ENCODE measurements at places on chromosomes 7 and 10.
A peak's percentile ranks its signal among the peaks of the same experiment; 100 is the strongest.

DNA sequence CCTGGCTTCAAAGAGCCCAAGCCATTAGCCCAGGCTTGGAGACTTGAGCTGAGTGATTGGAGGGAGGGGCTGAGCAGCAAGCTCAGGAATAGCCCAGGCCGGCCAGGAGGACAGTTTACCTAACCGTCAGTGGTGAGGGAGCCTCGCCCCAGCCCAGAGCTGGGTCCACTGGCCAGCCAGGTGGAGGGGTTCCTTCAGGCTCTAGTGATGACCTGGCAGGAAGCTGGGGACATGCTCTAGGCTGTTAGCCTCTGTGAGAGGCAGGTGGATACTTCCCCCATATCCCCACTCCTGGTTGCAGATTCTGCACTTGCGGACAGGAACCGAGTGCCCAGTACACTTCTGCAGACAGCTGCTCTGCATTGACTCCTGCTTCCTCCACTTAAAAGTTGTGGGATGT, 61.2 kb upstream of the ANTXRL start:
- no peak for DNase-seq

DNA sequence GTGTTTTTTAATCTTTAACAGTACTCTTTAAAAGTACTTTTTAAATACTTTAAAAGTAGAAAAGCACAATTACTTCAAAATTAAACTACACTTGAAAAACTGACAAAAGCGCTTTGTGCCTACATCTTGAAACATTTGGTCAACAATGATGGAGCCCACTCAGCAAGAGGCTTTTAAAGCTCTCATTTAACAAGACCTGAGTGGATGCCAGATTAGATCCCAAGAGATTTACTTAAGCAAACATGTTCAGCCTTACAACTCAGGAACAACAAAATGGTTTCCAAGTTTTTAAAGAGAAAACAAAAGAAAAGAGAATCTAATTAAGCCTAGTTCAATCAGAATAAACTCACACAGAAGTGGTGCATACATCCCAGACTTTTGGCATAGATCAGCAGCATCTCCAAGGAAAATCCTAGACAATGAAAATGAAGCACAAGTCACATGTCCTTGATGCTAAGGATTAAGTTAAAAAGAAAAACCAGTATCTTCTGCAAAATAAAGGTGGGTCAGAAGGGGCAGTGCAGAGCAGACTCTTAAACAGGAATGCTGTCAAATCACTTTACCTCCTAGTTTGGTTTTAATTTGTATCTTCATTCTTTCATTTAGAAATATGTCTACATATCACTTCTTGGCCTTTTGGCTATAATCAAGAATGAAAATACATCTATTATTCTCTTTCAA, 26.2 kb downstream of the HIBADH start:
- DNase-seq = no peak

DNA sequence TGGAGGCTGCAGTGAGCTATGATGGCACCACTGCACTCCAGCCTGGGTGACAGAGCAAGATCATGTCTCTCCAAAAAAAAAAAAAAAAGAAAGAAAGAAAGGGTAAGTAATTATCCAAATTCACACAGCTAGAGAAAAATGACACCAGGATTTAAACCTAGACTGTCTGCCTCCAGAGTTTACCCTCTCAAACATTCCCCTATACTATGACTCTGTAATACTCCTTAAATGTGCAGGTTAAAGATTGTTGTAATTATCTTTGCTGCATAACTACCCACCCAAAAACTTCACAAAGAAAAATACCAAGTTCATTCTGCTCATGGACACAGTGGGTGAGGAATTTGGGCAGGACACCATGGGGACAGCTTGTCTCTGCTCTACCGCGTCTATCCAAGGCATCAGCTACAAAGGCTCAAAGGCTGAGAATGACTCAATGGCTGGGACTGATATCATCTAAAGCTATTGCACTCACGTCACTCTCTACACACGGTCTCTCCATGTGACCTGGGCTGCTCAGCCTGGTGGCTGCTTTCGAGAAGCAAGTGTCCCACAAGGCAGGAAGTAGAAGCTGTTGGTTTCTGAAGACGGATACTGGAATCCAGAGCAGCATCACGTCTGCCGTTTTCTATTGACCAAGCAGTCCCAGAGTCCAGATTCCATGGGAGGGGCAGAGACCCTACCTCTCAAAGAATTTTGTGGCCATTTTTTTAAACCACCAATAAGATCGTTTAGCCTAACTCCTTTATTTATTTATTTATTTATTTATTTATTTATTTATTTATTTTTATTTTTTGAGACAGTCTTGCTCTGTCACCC, 185.7 kb upstream of the AUTS2 start:
- no peak for DNase-seq

DNA sequence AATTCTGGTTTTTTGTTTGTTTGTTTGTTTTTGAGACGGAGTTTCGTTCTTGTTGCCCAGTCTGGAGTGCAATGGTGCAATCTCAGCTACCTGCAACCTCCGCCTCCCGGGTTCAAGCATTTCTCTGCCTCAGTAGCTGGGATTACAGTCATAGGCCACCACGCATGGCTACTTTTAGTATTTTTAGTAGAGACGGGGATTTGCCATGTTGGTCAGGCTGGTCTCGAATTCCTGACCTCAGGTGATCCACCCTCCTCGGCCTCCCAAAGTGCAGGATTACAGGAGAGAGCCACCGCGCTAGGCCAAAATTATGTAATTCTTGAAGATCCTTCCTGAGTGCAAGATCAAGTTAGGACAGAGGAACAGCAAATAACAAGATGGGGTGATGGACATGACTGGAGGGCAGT, 719 bp downstream of the ZNF33B start:
- DNase-seq = no peak

- DNase-seq = no peak
Observed at GRCh38 chr10:104904753-104905323, 263.7 kb downstream of the SORCS3 start.

DNA sequence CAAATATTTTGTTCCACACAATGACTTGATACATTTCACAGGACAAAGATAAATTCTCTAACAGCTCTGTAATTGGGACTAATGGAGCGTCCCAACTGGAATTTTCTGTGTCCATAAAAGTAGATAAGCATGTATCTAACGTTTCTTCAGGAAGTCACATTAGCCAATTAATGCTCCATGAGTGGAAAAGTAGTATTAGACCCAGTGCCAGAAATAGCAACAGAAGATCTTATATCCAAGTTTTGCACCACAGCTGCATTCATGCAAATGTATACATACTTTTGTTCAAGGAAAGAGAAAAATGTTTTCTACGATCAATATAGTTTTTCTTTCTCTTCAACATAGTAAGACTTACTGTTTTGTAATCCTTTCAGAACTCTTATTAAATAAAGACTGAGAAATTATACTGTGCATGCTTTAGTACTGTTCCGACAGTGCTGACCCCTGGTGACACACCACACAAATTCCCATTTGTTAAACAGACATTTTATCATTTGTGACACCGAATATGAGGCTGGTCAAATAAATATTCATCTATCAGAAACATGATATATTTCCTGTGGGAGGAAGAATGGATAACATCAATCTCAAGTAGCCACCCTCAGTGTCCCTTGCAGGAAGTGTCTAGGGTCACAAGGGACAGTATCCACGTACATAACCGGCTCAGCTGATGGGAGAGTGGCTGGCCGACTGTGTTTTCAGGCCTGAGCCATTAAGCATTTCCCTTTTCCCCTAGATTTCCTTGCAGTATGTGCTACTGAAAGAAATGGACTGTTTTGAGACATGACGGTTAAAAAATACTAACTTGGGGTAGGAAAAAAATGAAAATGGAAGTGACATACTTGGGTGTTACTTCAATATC, 102.1 kb upstream of the RSU1 start:
- DNase-seq = no peak

DNA sequence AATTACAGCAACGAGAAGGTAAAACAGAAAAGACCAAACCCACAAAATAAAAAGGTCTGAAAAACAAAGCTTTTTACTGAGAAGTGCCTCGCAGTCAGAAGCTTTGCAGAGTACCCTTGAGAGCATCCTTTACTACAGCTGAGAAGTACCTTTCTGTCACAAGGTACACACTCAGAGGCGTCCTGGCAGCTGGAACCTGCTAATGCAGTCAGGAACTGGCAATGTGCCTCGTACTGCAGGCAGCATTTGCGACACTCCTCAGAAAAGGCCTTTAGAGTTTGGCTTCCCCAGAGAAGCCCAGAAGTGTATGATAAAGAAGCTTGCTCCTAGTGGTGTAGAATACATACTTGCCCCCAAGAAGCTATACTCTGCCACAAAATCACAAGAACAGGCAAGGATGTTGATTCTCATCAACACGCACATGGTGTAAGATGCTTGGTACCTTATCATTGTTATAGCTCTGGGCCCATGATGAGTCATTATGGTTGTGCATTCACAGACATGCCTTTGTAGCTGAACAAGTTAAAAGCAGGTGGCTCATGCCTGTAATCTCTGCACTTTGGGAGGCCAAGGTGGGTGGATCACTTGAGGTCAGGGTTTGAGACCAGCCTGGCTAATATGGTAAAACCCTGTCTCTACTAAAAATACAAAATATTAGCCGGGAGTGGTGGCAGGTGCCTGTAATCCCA, 2.0 kb upstream of the GTPBP4 start:
- DNase-seq = peak; percentile 77

DNA sequence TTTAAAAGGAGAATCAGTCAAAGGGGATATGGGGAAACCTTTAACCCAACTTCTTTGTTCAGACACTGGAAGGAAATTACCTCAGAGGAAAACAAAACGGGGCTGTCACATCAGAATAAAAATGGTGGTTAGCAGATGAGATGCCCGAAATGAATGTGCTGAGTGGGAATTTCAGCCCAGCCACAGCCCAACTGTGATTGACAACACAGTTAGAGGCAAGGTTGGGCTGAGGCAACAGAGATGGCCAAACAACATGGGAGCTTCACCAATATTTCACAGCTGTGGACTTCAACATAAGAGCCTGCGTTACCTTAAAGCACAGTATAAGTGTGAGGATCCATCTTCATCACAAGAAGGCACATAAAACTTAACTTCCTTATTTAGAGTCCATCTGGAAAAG, 133.5 kb upstream of the PTPRZ1 start:
- no peak for DNase-seq

DNA sequence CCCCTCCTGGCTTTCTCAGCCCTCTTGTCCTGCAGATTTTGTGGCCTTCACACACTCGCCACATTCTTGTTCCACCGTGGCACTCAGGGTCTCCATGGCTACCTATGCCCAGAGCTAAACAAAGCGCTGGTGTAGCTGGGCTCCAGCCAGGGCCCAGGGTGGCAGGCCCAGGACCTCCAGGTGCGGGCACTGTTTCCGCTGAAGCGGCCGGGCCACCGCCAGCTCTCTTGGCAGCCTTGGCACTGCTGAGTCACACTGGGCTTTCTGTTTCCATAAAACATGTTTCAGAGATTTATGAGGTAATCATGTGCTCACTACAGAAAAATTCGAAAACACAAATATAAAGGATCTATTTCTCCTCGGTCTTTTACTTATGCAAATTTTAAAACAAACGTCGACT, 51.3 kb downstream of the AOC1 start:
- peak; percentile 46 for DNase-seq

DNA sequence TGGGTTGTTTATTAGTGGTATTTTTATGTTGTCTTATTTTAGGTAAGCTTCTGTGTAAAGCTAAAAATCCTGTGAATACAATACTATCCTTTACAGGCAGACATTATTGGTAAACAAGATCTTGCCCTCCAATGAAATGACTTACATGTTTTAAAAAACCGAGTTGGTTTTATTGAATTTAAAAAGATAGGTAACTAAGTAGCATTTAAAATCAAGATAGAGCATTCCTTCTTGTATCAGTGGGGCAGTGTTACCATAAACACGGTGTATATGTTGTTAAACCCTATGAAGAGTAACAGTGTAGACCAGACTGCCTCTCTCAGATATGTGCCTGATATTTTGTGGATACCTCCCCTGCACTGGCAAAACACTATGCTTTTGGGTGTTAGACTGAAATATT, 81.0 kb downstream of the SNX10 start:
- no peak for DNase-seq

GRCh38 chr10:132223156-132223590, 36.4 kb downstream of the DPYSL4 start:
- DNase-seq = peak; percentile 80

DNA sequence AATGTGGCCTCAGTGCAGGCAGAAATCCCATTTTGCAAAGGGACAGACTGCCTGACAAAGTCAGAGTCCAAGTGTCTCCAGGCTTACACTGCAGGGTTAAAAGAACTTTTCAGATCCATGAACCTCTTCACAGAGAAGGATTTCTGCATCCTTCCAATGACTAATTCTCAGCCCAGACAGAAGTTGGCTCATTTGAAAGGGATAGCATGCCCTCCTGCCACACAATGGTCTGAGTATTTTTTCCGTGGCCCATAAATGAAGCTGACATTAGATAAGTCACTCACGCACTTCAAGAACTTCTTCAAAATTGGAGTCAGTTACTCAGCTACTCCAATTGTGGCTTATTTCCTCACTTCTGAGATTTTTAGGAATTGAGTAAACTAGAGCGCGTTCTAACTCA, 170.2 kb downstream of the PLXNA4 start:
- DNase-seq = no peak

GRCh38 chr10:7956508-7956907, 98.0 kb upstream of the GATA3 start:
- DNase-seq = peak; percentile 73

DNA sequence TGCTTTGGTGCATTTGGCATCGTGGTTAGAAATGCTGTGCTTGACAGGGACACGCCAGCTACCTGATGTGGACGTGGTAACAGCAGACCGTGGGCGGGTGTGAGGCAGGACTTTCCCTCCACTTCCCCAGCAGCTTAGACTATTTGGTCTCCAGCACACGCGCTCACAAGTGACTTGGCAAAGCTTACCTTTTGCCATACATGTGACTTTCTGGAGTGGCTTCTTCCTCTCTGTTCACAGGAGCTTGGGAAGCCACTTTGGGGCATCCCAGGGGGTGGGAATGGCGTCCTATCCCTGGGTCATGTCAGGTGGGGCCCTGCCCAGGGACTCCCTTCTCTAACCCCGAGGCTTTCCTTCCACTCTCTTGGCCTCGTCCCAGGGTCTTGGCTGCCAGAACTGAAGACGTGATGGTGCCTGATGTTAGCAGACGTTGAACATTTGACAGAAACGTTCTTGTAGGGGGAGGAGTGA, 228.7 kb upstream of the KLF6 start:
- DNase-seq = no peak

DNA sequence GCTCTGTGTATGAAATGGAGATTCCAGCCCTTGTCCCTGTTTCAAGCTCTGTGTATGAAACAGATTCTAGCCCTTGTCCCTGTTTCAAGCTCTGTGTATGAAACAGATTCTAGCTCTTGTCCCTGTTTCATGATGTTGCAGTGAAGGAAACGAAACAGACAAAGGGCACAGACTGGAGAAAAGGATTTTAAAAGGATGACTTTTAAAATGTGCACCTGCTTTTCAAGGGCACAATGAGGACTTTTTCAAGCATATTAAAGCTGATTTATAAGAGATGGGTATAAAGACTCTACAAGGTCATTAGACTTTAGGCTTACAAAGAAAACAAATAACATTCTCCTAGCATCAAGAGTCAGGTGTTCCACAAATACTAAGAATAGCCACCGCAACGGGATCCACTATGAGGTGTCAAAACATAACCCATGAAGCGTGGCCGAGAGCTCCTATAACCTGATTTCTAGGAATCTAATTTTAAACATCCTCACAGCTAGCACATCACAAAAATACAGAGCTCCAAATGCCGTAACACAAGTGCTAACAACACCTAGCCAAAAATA, 29.0 kb downstream of the DIP2C start:
- DNase-seq = no peak

- no peak for DNase-seq
Observed at GRCh38 chr10:131889755-131890154, 11.1 kb upstream of the PPP2R2D start.

- no peak for DNase-seq
Observed at GRCh38 chr7:112346381-112347060, 103.7 kb upstream of the IFRD1 start.

- DNase-seq = peak; percentile 63
Observed at GRCh38 chr10:30178356-30178964, 119.1 kb upstream of the JCAD start.

Measured in EL (cell line).